Body of pancreas (tissue), 4 donors: ENCODE measurements at places on chromosomes 16 and 17. TPM values are rescaled to one million over a fixed set of nuclear protein-coding genes. Genes with fewer than 3 reads are reported as not detected.

DNA sequence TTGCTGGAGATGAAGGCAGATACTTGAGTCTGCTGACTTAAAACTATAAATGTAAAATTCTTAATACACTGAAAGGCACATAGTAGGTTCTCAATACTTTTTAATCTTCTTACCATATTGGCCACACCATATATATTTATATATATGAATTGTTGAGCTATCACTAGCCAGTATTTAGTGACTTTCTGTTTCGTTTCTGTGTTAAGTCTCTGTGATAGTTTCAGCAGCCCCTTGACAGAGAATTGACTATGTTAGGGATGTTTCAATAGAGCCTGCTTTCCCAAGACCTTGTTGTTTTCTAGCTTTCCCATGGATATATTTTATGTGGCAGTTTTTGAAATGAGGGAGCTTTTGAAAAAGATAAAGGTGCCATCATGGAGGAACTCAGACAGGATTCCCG lies 206.5 kb upstream of the GOT2 start:
- H3K27ac ChIP-seq = no peak overlapping the region
- H3K4me1 ChIP-seq = no peaks in the 10 kb centered on the region
- no peaks in the 10 kb centered on the region for H3K36me3 ChIP-seq
- DNase-seq = no peak
- H3K27me3 ChIP-seq = no peaks in the 10 kb centered on the region
- H3K4me3 ChIP-seq = no peak overlapping the region

GRCh38 chr16:11871193-11871592 lies 19.9 kb upstream of the RSL1D1 start:
- DNase-seq = no peak
- H3K27me3 ChIP-seq = no peaks in the 10 kb centered on the region
- H3K4me3 ChIP-seq = no peak overlapping the region
- H3K36me3 ChIP-seq = peaks cover 16% of the 10 kb centered on the region
- H3K4me1 ChIP-seq = peaks cover under 1% of the 10 kb centered on the region

- no peaks in the 10 kb centered on the region for H3K27me3 ChIP-seq
- no peak overlapping the region for H3K27ac ChIP-seq
- peaks cover 9% of the 10 kb centered on the region for H3K36me3 ChIP-seq
- peaks cover 41% of the 10 kb centered on the region for H3K4me1 ChIP-seq
Observed at GRCh38 chr16:11780991-11781680, 15.9 kb downstream of the ZC3H7A start.

DNA sequence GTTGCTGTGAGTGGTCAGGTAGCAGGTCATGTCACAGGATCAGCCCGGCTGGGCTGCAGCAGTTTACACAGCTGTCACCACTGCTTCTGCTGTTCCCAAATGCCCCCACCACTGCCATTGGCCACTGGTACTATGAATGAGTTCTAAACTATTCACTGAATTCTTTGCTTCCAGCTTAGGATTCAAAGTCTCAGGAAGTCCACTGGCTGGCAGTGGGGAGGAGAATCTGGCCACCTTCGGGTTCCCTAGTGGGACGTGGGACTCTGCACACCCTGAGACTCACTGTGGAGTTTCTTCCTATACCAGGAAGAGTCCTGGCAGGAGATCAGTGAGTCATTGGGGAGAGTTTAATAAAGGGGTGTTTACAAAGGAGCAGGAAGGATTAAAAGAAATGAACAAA lies 6.9 kb downstream of the MT1X start:
- no peaks in the 10 kb centered on the region for H3K36me3 ChIP-seq
- no peak overlapping the region for H3K4me3 ChIP-seq
- no peaks in the 10 kb centered on the region for H3K27me3 ChIP-seq
- peak; percentile 74 for DNase-seq

Gene KRTAP3-2
- not detected for total RNA-seq

DNA sequence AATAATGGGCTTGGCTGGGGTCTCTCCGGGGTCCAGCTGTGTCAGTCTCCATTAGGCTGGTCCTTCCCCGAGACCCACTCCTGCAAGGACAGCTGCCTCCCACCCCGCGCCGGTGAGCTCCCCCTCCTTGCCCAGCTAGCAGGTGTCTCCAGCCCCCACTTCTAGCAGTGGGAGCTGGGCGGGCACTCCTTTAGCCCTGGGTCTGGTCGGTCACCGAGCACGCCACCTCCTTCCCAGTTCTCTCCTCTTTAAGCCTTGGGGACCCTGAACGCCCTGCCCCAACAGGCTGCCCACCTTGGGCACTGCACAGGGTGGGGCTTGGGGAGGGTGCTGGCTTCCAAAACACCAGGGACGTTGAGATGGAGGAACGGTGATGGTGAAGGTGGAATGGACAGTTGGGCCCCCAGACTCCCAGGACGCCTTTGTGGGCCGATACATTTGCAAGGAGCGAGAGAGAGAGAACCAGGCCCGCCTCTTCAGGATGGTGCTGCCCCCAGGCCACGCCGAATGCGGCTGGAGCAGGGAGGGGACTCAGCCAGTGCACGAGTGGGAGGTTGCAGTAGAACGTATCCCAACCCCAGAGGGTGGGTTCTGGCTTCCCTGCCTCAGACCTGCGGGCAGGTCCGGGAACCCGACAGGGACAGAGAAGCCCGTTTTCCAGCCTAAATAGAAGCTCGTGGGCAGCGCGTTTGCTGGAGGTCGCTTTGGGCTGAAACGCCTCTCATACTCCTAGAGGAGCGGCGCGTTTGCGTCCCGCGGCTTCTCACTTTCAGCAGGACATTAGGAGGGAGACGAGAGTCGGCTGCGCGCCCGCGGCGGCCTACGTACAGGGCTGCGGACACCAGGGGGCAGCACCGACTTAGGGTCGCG lies 10.7 kb downstream of the TBX2 start:
- H3K4me3 ChIP-seq = no peak overlapping the region
- H3K27me3 ChIP-seq = peaks cover 25% of the 10 kb centered on the region
- no peak overlapping the region for H3K27ac ChIP-seq
- peaks cover 36% of the 10 kb centered on the region for H3K4me1 ChIP-seq

DNA sequence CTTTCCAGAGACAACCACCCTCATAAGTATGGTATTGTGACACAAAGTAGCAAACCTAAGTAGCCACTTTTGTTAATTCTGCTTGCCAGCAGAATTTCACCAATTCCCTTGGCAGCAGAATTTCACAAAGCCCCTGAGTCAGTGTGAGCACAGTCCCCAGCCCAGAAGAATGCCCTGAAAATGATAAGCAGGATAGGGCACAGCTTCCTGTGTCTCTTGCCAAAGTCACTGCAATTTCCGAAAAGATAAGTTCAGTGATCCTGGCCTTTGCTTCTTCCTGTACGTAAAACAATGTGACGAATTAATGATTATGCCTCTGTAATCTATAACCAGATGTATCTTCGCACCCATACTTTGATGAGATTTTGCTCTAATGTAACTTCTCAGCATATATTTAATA lies 16.0 kb upstream of the WIPF2 start:
- peaks cover 5% of the 10 kb centered on the region for H3K4me1 ChIP-seq
- no peak overlapping the region for H3K27ac ChIP-seq
- DNase-seq = no peak
- no peaks in the 10 kb centered on the region for H3K36me3 ChIP-seq

- H3K27ac ChIP-seq = no peak overlapping the region
- H3K36me3 ChIP-seq = no peaks in the 10 kb centered on the region
- H3K4me3 ChIP-seq = no peak overlapping the region
- DNase-seq = peak; percentile 6
Observed at GRCh38 chr16:86232496-86232895, 277.8 kb upstream of the FOXF1 start.

Gene TBC1D3L
- total RNA-seq = 13.7 TPM
